ENCODE measurements at places on chromosomes 16 and 17.

- DNase-seq = no peak
Observed at GRCh38 chr16:81809567-81809966, 30.5 kb downstream of the PLCG2 start.

GRCh38 chr17:27968206-27968732 lies 74.2 kb upstream of the NLK start:
- DNase-seq = no peak

GRCh38 chr17:73899839-73900238 lies 255.6 kb upstream of the SDK2 start:
- no peak for DNase-seq

- no peak for DNase-seq
Observed at GRCh38 chr17:33964344-33964979, 290.6 kb upstream of the CCL2 start.

- peak; percentile 76 for DNase-seq
Observed at GRCh38 chr17:75131278-75132017, at the start of gene NT5C. NT5C (minus strand) TSS chr17:75131742; CDS start chr17:75131707, 35 bp downstream.

GRCh38 chr17:33019161-33019890 lies 27.7 kb downstream of the SPACA3 start:
- DNase-seq = no peak

- DNase-seq = no peak
Observed at GRCh38 chr17:69760562-69760961, 314.5 kb upstream of the KCNJ16 start.

GRCh38 chr16:70508752-70509151 lies 14.6 kb downstream of the COG4 start:
- DNase-seq = no peak

- DNase-seq = no peak
Observed at GRCh38 chr17:63476854-63477479, at the start of gene ACE. ACE (plus strand) TSS chr17:63477061; CDS start chr17:63477095, 34 bp downstream.

DNA sequence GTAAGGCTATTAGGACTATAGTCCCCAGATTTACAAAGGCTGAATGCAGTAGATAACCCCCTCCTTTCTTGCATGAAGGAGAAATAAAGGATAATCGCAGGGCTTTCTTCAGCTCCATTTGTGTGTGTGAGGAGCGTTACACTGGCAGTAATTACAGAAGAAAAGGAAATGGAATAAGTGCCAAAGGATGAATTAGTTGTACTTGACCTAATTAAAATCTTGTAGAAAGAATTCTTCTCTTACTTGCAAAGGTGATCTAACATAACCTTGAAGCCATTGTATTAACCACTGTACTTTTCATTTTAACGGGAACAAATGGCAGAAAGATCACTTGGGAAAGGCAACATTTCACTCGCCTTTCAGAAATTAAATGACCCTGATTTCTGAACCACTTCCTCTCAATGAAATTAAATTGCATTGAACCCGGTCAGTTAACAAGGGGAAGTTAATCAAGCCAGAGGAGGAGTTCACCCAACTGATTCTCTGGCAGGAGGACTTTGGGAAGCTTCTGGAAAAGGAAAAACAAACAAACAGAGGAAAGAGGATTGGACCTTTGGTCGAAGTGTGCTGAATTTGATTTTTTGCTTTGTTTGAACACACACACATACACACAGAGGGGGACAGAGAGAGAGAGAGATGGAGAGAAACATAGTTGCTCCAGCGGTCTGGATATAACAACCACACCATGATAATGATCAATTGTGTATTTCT lies 90.6 kb downstream of the GP2 start:
- DNase-seq = no peak

DNA sequence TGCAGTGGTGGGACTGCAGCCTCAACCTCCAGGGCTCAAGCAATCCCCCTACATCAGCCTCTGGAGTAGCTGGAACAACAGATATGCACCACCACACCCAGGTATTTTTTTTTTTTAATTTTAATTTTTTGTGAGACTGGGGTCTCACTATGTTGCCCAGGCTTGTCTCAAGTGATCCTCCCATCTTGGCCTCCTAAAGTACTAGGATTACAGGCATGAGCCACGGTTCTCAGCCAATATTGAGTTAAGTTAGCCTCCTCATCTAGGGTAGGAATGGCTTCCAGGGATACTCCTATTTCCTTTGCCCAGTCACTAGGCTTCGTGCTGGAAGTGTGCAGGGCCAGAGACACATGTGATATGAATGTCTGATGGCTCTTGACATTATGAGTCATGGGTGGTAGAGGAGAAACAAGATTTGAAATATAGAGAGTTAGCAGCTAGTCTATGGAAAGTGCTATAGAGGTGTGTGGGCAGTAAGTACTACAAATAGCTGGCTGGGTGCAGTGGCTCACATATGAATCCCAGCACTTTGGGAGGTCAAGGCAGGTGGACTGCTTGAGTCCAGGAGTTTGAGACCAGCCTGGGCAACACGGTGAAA lies 8.0 kb upstream of the HES7 start:
- DNase-seq = no peak

Measured in NCI-H460 (cell line).